ENCODE measurements at places on chromosomes 5 and 9.

DNA sequence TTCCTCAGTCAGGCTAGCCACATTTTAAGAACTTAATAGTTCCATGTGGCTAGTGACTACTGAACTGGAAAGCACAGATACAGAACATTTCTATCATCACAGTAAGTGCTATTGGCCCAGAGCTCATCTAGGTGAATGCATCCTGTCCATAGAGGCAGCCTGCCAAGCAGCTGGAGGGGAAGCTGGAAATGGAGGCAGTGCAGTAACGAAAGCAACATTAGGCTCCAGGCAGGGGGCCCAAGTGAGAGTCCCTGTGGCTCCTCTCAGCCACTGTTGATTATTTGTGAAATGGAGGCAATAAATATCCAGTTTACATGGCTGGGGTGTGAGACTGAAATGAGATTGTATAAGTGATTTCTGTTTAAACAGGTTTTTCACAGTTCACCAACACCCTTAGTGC, 227.2 kb upstream of the KLF9 start:
- DNase-seq = no peak

- no peak for DNase-seq
Measured at GRCh38 chr5:143782588-143783386, 29.2 kb upstream of the HMHB1 start.

- no peak for DNase-seq
Measured at GRCh38 chr9:129081388-129081904, 535 bp downstream of the DOLPP1 start.

GRCh38 chr9:36132086-36132485, 4.4 kb upstream of the GLIPR2 start:
- no peak for DNase-seq

GRCh38 chr9:90940280-90940679, 138.7 kb downstream of the SYK start:
- no peak for DNase-seq

GRCh38 chr5:143218517-143219170, 184.8 kb downstream of the NR3C1 start:
- no peak for DNase-seq

Data from A673 (cell line).